ENCODE measurements at places on chromosomes 2 and 18. TPM values are rescaled to one million over a fixed set of nuclear protein-coding genes. Genes with fewer than 3 reads are reported as not detected.

GRCh38 chr18:35517715-35518114 is 20.0 kb upstream of the INO80C start:
- H3K27me3 ChIP-seq, result no peaks in the 10 kb centered on the region
- no peak for DNase-seq
- H3K4me1 ChIP-seq, result no peaks in the 10 kb centered on the region
- H3K27ac ChIP-seq, result no peak overlapping the region

GRCh38 chr2:203871371-203871983 is 3.9 kb downstream of the CTLA4 start:
- H3K4me1 ChIP-seq, result no peaks in the 10 kb centered on the region
- H3K27me3 ChIP-seq, result no peaks in the 10 kb centered on the region
- H3K27ac ChIP-seq, result no peak overlapping the region

DNA sequence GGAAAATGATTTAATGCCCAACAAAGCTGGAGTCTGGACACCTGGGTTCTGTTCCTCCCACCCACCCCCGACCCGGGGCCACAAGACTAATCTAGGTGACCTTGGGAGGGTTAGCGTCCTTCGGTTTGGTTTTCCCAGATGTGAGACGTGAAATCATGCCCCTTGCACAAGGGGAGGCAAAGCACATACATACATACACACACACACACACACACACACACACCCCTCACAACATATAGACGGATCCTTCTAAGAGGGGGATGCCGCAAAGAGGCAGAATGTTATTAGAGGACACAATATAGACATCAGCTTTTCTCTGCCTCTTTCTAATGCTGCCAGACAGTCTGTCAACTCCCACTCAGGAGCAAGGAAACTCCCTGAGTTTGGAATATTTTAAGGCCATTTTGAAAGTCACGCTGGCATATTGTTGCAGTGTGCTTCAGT is 616 bp upstream of the RBMS1 start:
- DNase-seq, result no peak
- peak overlapping the region; percentile 87 for H3K4me3 ChIP-seq
- H3K27me3 ChIP-seq, result no peaks in the 10 kb centered on the region
- no peak overlapping the region for H3K27ac ChIP-seq

GRCh38 chr2:24421668-24422067 is 61.3 kb upstream of the ITSN2 start:
- no peak overlapping the region for H3K27ac ChIP-seq
- H3K4me3 ChIP-seq, result no peak overlapping the region
- H3K36me3 ChIP-seq, result no peaks in the 10 kb centered on the region
- no peaks in the 10 kb centered on the region for H3K27me3 ChIP-seq

The MEP1B gene
- total RNA-seq, result 0.56 TPM

The DTNB gene
- total RNA-seq, result 8.2 TPM

The NLRC4 gene
- 0.56 TPM for total RNA-seq

The LTBP1 gene
- 7.5 TPM for total RNA-seq

All from right lobe of liver (tissue), 6 donors.